Activated CD4-positive, alpha-beta T cell treated with anti-CD3 and anti-CD28 coated beads for 4 hours (primary cell): ENCODE measurements at places on chromosomes 6 and 20.

- DNase-seq = no peak
Measured at GRCh38 chr6:8481727-8482126, 46.4 kb upstream of the SLC35B3 start.

DNA sequence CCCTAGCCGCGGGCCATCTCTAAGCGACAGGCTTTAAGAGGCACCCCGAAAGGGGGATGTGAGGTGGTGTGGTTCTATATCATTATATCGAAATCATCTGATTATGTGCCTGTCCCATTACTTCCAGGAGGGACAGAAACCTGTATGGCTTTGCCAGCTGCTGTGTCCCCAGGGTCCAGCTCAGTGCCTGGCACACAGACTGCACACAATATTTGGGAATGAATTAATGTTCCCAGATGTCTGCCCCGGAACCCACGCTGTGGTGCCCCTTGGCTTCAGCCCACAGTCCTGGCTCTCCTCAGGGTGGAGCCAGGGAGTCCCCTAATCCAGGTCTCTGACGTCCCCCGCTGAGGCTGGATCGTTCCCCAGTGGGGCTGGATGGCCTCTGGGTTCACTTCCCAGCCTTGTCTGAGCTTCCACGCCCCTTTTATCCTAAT lies 8.9 kb upstream of the AHCY start:
- DNase-seq = no peak

DNA sequence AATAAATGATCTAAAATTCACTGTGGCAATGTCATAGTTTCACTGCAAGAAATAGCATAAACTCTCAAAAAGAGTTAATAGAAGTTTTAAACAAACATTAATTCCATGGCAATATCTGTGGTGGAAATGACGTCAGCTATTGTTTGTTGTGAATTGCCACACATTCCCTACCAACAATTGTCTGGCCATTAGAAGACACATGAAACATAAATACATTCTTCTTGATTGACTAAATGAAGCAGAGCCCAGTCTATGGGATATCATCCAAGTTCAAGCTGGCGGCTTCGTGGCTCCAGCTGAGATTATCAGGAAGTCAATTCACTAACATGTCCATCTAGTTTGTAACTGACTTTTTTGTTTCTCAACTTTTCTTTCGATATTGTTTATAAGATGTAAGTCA lies 369.0 kb downstream of the ARHGAP18 start:
- DNase-seq = no peak

DNA sequence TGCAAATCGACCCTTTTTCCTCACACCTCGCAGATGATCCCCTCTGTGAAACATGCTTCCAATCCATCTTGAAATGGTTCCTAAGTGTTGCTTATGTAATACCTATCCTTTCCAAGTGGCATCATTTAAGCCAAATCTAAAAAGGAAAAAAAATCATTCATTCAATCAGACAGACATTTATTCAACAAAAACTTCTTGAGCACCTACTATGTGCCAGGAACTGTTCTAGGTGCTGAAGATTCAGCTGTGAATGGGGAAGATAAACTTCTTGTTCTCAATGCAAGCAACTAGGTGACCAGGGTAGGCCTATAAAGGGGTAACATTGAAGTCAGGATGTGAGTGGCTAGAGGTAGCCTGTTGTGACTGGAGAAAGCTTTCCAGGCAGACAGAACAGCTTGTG lies 66.2 kb downstream of the SCML4 start:
- no peak for DNase-seq

- no peak for DNase-seq
Measured at GRCh38 chr6:134092449-134092848, 40.0 kb upstream of the SLC2A12 start.
